ENCODE measurements at places on chromosomes 5 and 9.

DNA sequence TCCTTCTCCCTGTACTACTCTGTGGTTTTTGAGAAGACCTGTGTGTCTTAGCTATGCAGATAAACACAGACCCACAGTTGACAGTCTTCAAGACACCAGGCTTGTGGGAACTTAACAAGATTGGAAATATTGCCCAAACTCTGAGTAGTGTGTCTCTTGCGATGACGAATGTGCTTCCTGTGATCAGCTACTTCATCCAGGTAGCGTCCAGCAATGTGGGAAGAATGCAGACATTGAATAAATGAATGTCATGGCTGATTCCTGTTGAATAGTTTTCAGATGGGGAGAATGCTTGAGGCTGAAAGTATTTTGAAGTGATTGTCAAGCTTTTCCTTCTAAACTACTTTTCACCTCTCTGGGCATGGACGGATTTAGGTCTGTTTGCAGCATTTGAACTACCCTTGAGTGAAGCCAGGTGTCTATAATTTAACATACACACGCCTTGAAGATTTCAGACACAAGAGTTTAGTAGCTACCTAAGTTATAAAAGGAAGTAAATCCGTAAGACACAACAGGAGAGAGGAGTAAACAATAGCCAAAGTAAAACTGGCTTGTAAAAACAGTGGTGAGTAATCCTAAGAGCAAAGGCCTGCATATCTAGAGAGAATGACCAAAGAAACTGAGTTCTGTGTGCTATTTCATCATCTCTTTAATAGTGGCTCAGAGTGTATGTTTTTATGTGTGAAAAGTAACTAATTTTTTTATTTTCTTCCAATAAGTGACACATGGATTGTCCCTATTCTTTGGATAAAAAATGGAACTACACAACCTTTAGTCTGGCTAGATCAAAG is 30.0 kb upstream of the ARL14EPL start:
- no peak for ATAC-seq

- no peak for ATAC-seq
Observed at GRCh38 chr9:77024776-77025545, 5.5 kb downstream of the FOXB2 start.

GRCh38 chr5:107977550-107978071 is 306.9 kb upstream of the EFNA5 start:
- no peak for ATAC-seq

GRCh38 chr5:55636177-55636576 is 75.9 kb downstream of the SLC38A9 start:
- ATAC-seq: peak; percentile 89

- ATAC-seq: no peak
Observed at GRCh38 chr5:88130211-88130815, 138.3 kb downstream of the TMEM161B start.

DNA sequence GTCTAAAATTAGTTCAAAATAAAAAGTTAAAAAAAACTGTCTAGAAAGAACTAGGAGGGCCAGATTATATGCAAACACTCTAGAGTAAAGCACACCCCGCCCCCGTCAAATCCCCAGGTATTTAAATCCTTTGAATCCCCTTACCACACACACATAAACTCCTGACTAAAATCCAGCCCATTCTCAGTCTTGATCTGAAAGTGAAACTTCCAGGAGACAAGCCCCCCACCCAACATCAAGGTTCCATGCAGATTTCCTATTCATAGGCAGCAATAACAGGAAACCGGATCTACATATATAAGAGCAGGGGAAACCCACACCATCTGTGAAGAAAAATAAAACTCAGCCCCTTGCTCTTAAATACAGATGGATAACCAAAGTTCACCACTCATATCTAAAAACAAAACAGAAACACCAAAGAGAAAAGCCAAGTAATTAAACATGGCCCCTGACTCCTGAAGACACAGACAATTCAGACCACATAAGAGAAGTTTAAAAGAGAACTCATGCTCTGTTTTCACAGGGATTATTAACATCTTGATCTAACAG is 42.3 kb downstream of the MARCHF3 start:
- ATAC-seq: no peak

DNA sequence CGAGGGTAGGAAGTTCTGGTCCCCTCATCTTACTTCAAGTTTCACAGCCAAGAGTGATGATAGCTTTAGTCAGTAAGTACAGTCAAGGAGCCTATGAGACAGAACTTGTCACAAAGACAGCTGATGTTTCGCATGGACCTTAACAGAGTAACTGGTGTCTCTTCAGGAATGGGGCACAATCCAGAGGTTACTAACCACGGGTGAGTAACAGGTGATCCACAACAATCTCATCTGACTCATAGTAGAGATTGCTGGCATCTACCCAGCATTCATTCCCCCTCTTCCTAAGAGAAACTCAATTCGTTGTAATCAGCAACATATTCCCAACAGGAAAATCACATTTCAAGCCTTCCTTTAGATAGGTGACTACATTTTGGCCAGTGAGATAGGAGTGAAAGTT is 126.7 kb downstream of the SNX18 start:
- ATAC-seq: peak; percentile 72

DNA sequence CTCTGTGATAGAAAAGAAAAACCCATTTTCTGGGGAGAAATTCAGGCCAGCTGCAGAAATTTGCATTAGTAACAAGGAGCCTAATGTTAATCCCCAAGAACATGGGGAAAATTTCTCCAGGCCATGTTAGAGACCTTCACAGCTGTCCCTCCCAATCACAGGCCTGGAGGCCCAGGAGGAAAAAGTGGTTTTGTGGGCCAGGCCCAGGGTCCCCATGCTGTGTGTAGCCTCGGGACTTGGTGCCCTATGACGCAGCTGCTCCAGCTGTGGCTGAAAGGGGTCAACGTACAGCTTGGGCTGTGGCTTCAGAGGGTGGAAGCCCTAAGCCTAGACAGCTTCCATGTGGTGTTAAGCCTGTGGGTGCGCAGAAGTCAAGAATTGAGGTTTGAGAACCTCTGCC is 27.0 kb upstream of the C7 start:
- no peak for ATAC-seq

DNA sequence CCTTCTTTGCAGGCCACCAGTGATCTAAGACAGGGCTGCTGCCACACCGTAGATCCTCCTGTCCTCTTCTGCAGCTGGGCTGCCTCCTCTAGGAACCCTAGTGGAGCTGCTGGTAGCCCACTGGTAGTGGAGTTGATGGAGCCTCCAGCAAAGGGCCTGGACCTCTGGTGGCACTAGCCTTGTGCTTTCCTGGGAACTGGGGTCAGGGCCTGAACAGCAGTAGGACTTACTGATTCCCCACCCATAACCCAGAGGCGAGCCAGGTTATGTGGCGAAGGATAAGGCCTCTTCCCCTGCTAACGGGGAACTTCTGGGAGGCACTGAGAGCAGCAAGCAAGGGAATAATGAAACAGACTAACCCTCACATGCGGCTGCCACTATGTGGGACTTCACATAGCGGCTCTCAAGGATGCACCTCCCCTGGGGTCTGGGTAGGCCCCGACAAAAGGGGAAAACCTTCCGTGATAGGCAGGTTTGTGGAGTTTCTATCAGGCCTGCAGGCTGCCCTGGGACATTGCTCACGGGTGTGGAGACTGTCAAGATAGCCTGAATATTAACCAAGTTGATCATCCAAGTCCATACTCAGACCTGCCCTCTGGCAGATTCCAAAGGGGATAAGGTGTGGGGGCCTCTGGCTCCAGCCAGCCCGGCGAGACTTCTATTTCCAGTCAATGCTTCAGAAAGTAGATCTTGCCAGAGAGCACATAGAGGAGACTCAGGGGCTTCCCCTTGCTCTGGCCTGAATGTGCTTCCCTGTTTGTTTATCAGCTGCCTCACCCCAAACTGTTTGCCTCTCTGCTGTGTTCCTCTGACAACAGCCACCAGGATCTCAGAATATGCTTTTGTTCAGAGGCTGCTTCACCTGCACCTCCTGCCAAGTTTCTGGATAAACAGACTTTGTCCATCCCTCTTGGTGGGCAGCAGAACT is 7.4 kb downstream of the SLC22A4 start:
- no peak for ATAC-seq

- no peak for ATAC-seq
Observed at GRCh38 chr5:154861946-154862345, 3.5 kb downstream of the CNOT8 start.

DNA sequence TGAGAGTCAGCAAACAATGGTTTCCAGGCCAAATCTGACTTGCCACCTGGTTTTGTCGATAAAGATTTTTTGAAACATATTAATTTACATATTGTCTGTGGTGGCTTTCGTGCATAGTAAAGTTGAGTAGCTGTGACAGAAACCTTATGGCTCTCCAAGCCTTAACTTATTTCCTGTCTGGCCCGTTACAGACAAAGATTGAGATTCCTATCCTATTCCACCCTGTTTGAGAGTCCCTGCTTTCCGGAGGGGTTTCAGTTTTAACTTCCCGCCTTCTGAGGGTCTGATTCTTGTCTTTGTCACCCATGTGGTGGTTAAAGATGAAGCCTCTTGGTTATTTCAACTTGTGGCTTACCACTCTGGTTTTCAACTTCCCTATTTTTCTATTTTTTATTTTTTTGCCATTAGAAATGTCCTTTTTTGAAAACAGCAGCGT is 11.4 kb downstream of the OTULIN start:
- peak; percentile 45 for ATAC-seq

DNA sequence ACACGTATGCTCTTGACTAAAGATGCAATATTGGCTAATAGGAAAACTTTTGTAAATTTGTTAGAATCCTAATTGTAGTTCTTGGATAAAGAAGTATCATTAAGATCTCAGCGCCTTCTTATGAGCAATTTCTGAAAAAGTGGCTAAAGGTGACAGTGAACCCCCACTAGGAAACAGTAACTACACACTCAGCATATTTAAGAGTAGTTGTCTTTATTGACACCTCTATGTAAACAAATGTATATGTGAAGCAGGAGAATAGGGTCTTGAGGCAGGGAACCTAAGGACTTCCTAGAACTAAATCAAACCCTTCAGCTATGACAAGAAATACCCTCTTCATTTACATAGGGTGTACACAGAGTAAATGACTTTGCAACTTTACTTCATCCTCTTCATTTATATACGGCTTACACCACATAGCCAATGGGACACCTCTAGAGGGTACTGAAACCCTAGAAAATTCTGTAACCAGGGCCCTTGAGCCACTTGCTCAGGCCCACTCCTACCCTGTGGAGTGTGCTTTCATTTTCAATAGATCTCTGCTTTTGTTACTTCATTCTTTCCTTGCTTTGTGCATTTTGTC is 2.8 kb downstream of the NIPSNAP3A start:
- ATAC-seq: no peak

DNA sequence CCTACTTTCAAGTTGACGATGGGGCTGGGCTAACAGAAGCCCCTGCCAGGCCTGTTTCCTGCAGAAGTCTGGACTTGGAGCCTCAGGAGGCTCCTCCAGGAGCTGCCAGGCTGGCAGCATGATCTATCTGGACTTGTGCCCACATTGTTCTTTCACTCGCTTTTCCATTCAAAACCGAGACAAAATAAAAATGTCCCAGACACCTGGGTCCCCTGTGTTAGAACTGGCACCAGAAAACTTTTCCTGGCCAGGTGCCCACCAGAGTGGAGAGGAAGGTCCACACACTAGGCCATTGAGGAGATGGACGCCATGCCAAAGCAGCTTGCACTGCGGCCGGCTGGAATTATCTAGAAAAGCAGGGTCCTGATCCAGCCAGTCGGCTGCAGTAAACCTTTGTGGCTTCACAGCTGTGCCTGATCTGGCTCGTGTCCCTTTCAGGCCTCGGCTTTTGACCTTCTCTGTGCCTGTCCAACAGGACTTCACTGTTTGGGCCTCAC is 78.2 kb downstream of the GCNT1 start:
- no peak for ATAC-seq

GRCh38 chr5:104942735-104943134 is 1380.1 kb upstream of the NUDT12 start:
- no peak for ATAC-seq

- peak; percentile 32 for ATAC-seq
Observed at GRCh38 chr9:27423915-27424710, 100.0 kb upstream of the IFNK start.

- ATAC-seq: peak; percentile 95
Observed at GRCh38 chr5:95712347-95712958, 18.7 kb upstream of the RHOBTB3 start.

DNA sequence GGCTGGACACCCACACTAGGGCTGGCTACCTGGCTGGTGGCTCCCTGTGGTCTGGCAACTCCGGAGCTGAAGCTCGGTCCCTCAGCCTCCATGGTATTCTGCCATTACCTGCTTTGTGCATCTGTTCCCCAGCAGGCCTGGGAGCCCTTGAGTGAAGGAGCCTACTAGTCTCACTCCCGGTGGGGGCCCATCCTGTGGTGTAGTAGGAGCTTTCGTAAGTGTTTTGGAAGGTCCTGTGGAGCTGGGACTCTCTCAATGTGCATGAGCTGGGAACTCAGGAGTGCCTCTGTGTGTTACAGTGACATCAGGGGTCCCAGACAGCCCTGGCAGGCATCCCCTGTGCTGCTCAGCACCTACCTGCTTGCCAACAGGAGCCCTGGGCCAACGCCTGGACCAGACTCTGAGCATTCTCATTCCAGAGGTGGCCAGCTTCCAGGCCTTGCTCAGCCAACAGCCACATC is 267.1 kb downstream of the GADD45G start:
- no peak for ATAC-seq

DNA sequence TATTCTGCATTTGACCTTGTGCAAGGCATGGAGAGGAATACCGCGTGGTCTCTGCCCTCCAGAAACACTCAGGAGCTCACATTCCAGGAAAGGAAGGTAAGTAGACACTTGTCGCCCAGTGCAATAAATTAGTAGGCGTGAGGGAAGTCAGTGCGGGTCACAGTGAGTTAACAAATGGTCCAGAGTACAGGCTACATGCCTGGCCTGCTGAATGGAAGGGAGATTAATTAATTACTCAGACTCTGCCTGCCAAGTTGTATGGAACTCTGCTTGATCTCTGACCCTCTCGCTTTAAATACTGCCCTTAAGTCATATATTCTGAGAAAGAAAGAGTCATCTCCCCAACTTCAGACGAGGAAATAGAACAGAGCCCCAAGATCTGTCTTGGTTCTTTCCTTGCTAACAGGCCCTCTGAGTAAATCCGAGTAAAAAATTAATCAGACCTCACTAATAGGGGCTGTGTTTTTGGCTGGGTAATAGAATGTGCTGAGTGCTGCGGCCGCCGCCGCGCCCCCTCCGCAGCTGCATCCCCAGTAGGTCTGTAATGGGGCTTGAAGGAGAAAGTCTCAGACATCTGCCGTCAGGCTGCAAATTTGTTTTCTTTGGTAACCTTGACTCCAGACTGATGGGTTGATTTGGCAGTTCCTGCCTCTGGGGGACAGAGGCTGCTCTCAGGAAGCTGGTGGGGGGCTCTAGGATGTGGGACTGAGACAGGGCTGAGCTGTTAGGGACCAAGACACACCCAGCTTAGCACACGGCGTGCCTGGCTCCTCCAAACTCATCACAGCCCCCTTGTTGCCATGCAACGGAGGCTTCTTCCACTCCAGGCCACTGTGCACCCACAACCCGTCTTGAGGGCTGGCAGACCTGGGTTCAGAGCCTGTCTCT is 144.4 kb downstream of the NSG2 start:
- peak; percentile 55 for ATAC-seq

- peak; percentile 95 for ATAC-seq
Observed at GRCh38 chr5:151686674-151687407, at the start of gene SPARC. TSS of gene SPARC (minus strand) at chr5:151686915. CDS start at chr5:151676188, 10,727 bp downstream.

GRCh38 chr9:19288081-19288480 is 57.6 kb downstream of the DENND4C start:
- ATAC-seq: no peak

- peak; percentile 87 for ATAC-seq
Observed at GRCh38 chr5:126138281-126138931, 284.8 kb upstream of the GRAMD2B start.

GRCh38 chr5:138932171-138932810 is 57.2 kb upstream of the LRRTM2 start:
- ATAC-seq: no peak

GRCh38 chr5:3376611-3377010 is 219.0 kb upstream of the IRX1 start:
- ATAC-seq: no peak

Measured in SK-N-SH treated with all-trans-retinoic acid at 6 μM for 48 hours (cell line).